Germinal center (tissue), 1 donor: ENCODE measurements at places on chromosomes 12 and 14.

DNA sequence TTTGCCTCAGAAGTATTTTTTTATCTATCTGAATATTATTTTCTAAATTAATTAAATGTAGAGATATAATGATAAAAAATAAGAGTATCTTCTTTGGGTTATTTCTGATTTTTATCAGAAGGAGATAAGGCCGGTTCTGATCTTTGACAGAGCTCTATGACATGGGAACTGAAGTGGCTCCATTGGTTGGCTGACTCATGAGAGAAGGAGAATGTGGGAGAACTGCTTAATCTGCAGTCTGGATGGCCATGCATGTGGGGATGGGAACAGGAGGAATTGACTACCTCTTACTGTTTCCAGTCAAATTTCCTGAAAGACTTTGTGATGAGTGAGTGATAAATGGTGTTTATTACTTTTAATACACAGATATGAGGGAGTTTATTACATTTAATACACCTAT lies 155.8 kb upstream of the ATP2B1 start:
- DNase-seq, result no peak

- DNase-seq, result no peak
Observed at GRCh38 chr14:29163109-29163508, 396.5 kb downstream of the FOXG1 start.

- DNase-seq, result no peak
Observed at GRCh38 chr12:131568336-131568735, 142.6 kb upstream of the SFSWAP start.

DNA sequence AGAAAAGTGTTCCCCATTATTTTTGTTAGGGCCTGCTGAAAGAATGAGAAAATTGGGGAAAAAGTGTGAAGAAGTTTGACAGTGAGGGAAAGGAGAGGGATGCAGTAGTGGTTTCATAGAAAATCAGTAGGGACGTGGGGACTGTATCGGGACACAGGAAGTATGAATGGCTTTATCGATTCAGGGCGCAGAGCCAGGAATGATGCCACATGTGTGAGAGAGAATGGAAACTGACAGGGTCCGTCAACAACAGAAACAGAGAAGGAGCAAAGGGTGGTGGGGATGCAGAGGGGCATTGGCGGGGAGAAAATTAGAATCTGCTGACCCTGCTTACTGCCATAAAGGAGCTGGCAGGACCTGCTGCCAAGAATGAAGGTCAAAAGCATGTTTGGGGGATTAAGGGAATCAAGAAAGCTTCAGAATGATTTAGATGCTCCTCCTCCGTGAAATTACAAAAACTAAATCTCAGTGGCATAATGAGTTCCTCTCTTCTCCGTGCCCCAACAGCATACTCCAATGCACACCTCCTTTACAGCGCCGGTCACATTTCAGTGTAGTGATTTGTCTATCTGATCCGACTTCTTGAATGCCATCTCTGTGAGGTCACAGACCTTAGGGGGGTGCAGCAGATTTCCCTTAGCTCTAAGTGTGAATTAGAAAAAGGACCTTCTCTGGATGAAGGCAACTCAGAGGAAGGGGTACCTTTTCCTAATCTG lies 92.6 kb downstream of the EMP1 start:
- no peak for DNase-seq

DNA sequence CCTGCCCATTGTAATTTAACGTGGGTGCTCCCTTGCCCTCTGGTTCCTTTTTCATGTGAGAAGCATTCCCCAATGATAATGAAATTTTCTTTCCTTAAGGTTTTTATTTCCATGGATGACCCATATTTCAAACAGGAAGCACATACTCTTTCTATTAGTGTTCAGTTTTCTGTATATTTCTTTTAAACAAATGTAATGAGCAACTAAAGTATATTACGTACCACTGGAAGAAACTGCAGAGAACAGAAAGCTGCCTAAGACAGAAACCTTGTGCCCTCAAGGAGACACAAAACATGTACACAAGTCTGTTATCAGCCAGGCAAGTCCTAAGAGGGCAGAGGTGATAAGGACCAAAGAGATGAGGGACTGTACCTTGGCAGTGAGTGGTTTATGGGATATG lies 414.9 kb downstream of the ETNK1 start:
- DNase-seq, result no peak

DNA sequence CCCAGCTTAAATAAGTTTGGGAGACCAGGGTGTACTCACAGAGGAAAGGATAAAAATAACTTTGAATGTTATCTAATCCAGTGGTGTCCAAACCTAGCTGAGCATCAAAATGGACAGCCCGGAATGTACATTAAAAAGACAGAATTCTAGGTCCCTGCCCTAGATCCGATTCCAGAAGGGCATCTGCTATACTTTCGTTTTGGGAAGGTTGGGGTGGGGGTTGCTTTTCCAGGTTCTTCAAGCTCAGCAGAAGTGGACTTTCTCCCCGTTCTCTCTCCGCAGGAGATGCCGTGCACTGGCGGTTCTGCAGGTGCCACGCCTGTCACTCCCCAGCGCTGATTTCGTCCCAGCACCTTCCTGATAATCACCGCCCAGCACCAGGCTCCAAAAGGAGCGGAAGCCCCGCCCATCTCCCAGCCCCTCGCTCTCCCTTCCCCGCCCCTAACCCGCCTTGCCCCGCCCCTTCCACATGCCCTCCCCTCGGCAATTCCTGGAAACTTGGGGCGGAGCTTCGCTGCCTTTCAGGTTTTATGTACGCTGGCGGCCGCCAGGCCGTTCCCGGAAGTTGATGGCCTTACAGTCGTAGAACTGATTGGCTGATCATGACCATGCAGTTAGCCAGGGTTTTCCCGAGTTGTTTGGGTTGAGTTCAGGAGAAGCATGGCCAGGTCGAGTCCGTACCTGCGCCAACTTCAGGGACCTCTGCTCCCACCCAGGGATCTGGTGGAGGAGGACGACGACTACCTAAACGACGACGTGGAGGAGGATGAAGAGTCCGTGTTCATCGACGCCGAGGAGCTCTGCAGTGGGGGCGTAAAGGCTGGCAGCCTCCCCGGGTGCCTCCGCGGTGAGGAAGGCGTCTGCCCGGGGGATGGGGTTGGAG lies at the start of gene HELB:
TSS of gene HELB (plus strand) at position 550 of the 883 bp plus-strand sequence. CDS start at position 661, 111 bp downstream.
- DNase-seq, result peak; percentile 93

DNA sequence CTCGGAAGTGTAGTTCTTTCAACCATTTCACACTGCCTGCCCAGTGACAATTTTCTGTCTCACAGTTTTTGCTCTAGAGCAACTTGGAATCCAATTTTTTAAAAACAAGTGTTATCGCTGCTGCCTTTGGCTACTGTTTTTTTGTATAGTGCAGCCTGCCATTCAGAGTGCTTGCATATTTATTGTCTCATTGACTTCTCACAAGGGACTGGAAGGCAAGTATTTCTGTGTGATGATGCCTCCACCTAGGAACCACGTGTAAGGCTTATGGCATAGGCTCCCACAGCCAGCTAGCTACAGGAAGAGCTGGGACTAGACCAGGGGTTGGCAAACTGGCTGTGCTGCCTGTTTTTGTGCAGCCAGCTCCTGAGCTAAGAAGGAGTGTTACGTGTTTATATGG lies 903 bp downstream of the PARPBP start:
- peak; percentile 7 for DNase-seq

GRCh38 chr14:30876692-30877091 lies 2.3 kb downstream of the COCH start:
- no peak for DNase-seq

DNA sequence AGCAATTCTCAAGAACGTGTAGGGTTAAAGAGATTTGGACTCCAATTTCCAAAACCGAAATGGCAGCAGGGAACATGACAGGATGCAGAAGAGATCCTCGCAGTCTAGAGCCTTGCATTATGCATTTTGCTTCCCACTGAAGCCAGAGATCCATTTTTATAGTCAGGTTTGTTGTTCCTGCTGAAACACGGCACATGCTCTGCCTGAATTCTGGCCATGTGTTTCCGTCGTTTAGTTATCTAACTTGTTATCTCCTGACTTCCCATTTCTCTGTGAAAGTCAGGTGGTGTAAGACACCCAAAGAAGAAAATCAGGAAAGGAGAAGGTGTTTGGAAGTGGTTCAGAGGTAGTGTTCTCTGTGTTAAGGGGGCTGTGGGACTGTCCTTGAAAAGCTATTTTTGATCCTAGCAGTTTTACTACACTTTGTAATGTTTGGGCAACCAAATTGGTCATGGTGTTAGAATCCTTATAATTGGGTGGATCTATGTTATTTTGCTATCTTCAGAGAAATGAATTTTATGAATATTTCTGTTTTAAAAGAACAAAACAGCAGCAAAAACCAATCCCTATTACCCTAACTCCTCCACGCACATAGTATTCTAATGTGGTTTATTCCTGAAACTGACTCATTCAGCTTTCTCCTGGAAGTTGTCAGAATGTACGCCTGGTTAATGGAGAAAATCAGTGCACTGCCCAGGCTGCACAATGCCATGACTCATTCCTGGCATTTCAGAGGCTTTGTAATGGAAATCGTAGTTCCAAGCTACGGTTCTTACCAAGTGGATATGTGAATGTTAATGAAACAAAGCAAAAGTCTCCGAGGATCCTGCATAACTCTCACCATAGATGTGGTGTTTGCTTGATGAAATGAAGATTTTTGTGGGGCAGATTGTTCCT lies 110.1 kb downstream of the SAMD4A start:
- no peak for DNase-seq

DNA sequence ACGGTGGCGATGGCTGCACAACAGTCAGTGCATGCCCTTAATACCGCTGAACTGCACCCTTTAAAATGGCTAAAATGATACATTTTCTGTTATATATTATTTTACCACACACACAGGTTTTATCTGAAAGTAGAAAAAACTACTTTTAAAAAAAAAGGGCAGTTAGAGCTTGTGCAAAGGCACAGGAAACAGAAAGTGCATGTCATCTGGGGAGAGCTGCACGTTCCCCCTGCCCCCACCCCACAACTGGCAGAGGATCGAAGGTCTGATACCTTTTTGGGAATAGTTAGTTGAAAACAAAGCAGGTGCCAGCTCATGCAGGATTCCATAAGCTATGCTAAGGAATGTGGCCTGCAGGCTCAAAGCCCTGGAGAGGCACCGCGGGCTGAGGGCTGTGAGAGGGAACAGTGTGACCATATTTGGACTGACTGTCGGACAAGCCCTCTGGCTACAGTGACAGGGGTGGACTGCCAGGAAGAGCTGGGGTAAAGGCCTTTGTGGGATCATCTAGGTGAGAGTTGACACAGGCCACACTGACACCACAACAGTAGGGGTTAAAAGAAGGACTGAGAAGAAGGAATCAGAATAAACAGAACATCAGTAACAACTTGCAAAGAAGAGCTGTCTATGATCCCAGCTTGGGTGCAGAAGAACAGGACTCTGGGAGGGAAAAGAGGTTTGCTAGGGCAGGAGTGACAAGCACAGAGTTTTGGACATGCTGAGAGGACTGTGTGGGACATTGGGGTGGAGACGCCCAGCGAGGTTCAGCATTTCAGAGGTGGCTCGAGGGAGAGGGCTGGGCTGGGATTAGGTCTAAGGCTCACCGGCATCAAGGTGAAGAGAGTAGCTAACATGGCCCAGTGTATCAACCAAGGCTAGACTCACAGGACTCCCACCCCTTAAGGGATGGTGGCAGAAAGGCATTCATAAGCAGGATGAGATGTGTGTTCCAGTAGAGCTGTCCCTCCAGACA lies 54.6 kb downstream of the ACTN1 start:
- no peak for DNase-seq

GRCh38 chr14:39368261-39368959 lies 63.8 kb downstream of the FBXO33 start:
- DNase-seq, result peak; percentile 5

GRCh38 chr14:71004481-71004880 lies 97.2 kb downstream of the PCNX1 start:
- DNase-seq, result no peak

DNA sequence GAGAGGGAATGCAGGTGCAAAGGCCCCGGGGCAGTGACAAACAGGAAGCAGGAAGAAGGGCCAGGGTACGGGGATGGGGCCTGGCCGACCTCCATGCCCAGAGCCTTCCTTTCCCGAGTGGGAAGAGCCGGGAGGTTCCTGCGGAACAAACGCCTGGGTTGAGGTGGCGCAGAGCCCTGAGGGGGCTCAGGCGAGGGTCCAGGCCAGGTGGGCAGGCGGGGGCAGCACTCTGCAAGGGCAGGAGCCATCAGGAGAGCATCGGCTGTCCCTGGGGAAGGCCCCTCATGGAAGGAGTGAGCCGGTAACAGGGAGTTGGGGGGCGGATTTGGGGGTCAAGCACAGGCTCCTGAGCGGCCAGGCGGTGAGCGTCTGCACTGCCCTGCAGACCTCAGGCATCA lies 18.1 kb upstream of the FBRSL1 start:
- DNase-seq, result no peak

DNA sequence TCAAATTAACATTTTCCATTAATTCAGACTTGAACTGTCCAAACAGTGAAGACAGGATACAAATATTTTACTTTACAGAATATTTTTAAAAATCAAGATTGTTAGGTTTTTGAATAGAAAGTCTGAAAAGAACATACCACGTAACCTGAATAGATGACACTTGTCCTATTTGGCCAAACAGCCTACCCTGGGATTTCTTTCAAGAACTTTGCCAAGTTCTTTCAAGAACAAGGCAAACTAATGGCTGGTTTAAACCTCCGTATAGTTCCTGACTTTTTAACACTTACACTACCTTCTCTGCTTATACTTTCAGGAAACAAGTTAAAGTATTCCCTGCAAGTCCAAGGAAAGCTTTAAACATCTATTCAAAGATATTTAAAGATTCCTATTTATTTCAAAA lies 35.0 kb downstream of the MAP4K5 start:
- no peak for DNase-seq

- no peak for DNase-seq
Observed at GRCh38 chr12:62517887-62518286, 51.3 kb downstream of the MON2 start.

- peak; percentile 45 for DNase-seq
Observed at GRCh38 chr14:52299692-52300278, 14.3 kb upstream of the PTGER2 start.

DNA sequence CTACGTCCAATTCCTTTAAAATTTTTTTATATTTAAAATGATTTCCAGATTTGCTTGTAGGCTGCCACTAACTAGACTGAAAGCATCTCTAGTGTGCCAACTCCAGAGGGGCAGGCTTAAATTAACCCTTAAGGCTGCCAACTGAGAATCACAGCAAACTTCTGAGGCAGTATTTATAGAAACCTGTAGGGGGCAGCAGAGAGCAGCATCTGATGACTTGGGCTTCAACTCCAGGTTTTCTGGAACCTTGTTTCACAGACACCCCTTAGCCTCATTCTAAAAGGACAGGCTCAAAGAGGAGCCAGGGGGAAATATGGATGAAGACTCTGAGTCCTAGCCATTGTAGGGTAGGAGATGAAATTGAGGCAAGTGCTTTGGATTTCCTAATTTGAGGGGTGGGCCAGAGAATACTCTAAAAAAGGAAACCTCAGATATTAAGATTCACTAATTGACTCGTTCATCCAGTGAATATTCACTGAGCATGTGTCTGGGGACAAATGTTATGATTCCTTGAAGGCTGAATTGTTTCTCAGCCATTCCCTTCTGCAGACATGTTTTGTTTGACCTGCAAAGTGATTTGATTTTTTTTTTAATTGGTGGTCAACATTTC lies 63.3 kb upstream of the HSPB8 start:
- DNase-seq, result peak; percentile 49

GRCh38 chr12:41186026-41186425 lies 2.1 kb upstream of the PDZRN4 start:
- no peak for DNase-seq
